ENCODE measurements at places on chromosomes 3 and 15.

- DNase-seq: no peak
Measured at GRCh38 chr3:155088706-155089345, 8.7 kb downstream of the MME start.

GRCh38 chr15:60972866-60973265, 256.2 kb downstream of the RORA start:
- DNase-seq: no peak

DNA sequence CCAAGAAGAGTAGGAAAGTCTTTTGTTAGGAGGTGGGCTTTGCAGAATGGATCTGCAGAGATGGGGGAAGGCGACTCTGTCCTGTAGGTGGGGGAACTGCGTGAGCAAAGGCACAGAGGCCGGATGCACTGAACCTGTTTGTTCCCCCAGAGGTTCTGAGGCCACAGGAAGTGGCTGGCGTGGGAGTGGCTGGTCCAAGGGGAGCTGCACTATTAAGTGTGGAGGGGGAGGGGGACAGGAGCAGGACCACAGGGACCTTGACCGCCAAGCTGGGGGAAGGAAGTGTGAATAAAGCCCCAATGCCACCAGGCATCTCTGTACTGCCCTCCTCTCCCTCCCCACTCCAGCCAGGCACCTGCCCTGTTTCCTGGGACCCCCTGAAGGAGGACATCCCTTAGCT, 51.8 kb downstream of the CYP11A1 start:
- DNase-seq: no peak

DNA sequence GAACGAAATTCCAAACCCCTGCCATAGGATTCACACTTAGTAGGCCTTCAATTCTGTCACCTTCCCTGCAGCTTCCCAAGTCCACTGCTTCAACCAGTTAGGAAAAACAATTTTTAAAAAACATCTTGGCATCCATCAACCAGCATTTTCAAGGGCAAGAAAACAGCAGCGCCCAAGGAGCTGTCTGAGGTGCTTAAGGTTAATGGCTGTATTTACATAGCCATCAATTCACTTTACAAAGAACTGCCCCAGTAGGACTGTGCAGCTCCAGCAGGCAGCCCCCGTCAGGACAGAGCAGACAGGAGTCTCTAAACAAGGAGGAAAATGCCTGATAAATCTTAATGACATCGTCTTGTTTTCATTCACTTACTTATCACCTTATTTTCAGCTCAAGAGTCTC, 13.3 kb downstream of the TAFA4 start:
- no peak for DNase-seq

- DNase-seq: peak; percentile 78
Measured at GRCh38 chr3:40827942-40828688, 303.4 kb downstream of the ZNF621 start.

GRCh38 chr3:33860373-33861050, 62.1 kb downstream of the PDCD6IP start:
- no peak for DNase-seq

- no peak for DNase-seq
Measured at GRCh38 chr3:95134693-95135413, 1072.0 kb downstream of the NSUN3 start.

DNA sequence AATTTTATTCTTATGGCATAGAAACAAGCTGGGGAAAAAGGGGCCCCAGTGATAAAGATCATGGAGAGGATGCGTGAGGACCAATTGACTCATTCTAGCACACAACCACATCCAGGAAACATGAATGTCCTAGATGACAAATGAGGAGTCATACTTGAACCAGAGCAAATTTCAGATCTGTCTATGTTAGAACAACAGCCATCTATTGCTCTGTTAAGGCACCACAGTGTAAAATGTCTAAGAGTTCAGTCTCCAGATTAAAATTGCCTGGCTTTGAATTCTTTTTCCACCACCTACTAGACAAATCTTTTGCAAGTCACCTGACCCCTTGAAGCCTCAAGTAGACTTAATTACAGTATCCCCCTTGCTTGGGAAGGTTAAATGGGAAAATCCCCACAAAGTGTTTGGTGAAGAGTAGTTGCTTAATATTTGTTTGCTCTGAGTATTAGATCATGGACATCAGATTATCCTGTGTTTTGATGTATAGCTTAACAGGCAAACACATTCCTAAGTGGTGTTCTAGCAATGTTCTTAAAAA, 258.7 kb upstream of the TGFBR2 start:
- DNase-seq: no peak

DNA sequence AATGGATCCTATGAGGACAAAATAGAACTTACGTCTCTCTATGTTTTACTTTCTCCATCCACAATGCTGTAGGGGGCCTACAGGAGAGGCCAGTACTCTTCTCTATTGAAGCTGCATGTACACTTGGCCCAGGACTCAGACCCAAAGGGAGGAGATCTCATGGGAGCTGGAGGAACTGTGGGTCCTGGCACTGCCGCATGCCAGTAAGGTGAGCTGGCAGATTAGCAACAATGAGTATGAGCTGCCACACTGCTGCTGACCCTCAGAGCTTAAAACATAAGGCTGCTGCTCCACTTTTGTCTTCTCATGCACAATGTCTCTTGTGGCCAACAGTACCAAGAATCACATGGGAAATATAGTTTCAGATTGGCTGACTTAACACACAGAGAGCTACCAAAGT, 57.8 kb upstream of the TBC1D5 start:
- DNase-seq: no peak

- no peak for DNase-seq
Measured at GRCh38 chr15:69703532-69704187, 251.0 kb downstream of the RPLP1 start.

GRCh38 chr15:70854666-70854976, 664 bp upstream of the LARP6 start:
- DNase-seq: no peak

GRCh38 chr3:183508821-183509220, 46.7 kb downstream of the KLHL6 start:
- no peak for DNase-seq

- no peak for DNase-seq
Measured at GRCh38 chr3:71057526-71057894, 526.0 kb downstream of the FOXP1 start.

DNA sequence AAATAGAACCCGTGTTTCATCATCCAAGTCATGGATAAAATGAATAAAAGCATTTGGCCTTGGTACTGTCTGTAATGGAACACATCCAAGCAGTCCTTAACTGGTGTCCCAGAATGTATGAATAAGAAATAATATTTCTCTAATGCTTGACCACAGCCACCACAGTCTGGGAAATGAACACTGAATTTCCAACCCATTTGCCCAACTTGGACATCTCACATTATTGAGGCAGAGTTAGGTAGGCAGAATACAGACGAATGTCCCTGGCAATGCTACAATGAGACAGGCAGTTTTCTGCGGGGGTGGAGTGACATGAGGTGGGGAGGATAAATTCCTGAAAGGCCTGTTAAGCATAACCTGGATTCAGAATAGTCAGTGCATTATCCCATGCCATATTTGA, 245.7 kb downstream of the ZIC1 start:
- DNase-seq: no peak

DNA sequence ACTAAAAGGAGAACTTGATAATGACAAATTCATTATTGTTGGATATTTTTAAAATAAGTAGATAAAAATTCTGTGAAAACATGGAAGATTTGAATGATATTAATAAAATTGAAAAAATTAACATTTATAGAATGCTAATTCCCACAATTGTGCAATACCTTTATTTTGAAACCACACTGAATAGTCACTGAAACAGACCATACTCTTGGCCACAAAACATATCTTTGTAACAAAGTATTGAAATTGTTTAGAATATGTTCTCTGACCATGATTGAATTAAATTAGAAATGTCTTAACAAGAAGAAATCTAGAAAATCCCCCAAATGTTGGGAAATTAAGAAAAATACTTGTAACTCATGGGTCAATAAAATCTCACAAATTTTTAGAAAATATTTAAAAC, 49.2 kb downstream of the ARHGAP11B start:
- no peak for DNase-seq

DNA sequence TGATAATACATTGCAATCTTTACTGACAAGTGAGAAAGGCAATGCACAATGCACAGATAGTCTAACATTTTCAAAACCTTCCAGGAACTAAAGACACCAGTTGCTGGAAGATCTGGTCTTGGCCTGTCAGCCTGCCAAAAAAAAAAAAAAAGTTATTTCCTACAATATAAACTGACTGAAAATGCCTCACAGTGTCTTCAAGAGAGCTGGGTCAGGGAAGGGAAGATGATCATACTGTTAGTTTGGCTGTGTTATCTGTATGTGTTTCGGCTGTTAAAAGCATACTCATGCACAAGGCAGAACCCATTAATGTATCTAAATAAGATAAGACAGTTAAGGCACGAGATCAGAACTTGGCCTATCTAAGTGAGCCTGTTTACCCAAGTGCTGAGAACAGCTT, 673.4 kb downstream of the MECOM start:
- no peak for DNase-seq

- no peak for DNase-seq
Measured at GRCh38 chr3:86410587-86410986, 580.4 kb downstream of the VGLL3 start.

GRCh38 chr15:25734680-25735355, 128.3 kb downstream of the ATP10A start:
- DNase-seq: peak; percentile 91

- no peak for DNase-seq
Measured at GRCh38 chr15:82301296-82302016, 38.8 kb downstream of the SAXO2 start.

DNA sequence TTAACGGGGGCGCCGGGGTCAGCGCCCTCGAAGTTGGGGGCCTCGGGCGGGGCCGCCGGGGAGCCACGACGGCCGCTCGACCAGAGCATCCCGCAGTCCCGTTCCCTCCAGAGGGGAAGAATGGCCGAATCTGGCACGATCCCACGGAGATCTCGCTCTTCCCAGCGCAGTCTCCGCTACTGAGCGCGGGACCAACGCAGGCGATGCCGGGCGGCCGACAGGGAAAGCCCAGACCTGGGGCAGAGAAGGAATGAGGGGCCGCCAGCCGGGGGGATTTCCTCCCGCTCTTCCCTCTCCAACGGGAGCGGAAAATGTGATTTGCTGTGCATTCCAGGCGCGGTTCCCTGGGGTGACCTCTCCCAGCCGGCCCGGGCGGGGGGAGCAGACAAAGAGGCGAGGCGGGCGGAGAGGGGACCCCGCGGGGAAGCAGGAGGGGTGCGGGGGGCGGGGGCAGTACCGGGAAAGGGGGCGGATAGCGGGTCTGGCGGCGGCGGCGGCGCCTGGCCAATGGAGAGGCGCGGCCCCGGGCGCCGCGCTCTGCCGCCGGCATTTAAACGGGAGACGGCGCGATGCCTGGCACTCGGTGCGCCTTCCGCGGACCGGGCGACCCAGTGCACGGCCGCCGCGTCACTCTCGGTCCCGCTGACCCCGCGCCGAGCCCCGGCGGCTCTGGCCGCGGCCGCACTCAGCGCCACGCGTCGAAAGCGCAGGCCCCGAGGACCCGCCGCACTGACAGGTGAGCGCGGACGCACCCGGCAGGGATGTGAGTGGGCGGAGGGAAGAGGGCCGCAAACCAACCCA, at the start of gene GREM1:
TSS of gene GREM1 (plus strand) at position 579 of the 801 bp plus-strand sequence. CDS start 12,687 bp downstream, outside the sequence.
- no peak for DNase-seq

DNA sequence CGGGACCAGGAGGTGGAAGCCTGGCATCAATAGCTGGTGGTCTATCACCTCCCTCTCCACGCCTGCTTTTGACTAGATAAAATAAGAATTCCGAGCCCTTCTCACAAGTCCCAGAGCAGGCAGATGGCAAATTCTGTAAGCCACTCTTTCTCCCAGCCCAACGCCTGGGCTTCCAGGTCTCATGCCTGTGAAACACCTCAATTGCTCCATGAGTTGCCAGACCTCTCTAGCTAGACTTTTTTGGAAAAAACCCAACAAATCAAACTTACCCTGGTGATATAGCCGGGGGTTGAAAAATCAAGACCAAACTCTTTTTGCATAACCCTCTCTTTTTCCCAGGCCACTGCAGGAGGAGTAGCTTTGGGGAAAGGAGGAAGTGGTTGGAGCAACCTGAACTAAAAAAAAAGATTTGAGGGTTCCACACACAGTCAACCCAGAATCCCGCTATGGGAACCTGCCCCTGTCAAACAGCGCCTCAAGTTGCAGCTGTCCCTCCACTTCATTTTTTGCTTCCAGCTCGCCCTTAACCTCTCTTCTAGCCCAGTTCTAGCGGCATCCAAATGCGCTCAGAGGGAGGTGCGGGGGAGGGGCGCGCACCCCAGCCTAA, 7.0 kb downstream of the BHLHE40 start:
- no peak for DNase-seq

- no peak for DNase-seq
Measured at GRCh38 chr3:140794507-140794906, 116.6 kb downstream of the TRIM42 start.

GRCh38 chr3:152172460-152172859, 96.3 kb upstream of the MBNL1 start:
- no peak for DNase-seq

Data from coronary artery (tissue), 2 donors.